ENCODE measurements at places on chromosomes 7 and 10. TPM values are rescaled to one million over a fixed set of nuclear protein-coding genes. Genes with fewer than 3 reads are reported as not detected.

DNA sequence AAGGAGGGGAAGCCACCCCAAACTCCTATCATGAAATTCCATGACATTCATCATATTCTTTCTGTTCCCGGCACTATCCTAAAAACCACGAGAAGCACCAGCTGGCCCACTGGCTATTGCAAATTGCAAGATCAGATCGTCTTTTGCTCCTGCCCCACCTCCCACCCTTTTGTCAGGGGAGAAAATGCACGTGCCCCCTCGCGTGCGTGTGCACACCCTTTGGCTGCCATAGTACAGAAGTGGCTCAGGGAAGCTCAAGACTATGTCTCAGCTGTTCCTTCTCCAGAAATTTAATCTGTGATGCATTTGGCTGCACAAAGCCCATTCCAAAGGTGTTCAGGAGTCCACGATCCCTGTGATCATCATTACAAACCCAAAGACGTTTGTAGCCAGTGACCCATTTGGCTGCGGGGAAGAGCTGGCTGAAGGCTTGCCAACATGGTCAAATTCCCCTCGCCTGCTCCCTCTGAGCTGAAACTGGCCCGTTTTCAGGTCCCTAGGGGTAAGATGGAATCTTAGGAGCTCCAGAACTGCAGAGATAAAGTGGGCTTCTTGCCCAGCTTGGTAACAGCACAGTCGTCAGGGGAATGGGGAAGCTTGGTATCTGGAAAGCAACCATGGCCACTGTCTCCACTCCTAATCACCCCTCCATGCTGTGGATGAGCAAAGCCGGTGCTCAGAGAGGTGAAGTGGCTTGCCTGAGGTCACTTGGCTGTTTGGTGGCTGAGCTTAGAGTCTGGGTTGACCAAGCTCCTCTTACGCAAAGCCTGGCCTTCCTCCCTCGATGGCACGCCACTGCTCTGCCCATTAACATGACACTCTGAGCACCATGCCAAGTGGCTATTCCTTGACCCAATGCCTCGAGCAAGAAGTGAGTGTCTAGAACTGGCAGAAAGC is 155.4 kb downstream of the NEURL1 start:
- no peak for DNase-seq

- no peak for DNase-seq
Measured at GRCh38 chr10:113357681-113358300, 195.1 kb upstream of the HABP2 start.

The ADIRF gene
- 36.5 TPM for total RNA-seq

DNA sequence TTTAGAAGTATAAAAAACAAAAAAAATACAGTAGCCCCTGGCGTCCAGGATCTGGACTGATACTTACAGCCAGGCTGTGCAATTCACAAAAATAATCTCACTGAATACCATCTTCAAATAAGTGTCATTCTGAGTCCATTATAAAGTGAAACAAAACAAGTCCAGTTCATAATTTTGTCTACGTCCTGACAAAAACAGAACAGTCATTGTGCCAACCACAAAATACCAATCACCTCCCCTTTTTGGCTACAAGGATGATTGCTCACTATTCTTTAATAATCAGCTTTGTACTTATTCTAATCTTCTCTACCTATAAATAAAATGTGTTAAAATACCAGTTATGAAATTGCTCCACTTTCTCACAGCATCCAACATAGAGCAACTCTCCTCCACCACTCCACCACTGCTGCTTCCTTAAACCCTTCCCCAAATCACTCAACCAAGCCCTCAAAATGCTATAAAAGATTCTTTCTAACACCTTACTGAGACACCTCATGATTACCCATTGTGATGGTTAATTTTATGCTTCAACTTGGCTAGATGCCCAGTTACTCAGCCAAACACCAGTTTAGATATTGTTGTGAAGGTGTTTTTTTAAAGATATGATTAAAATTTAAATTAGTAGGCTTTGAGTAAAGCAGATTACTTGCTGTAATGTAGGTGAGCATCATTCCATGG is 479.8 kb upstream of the SEMA3A start:
- no peak for DNase-seq

- DNase-seq, result no peak
Measured at GRCh38 chr7:130887957-130888371, 154.0 kb upstream of the KLF14 start.

The CXCL12 gene
- total RNA-seq, result 0.40 TPM

DNA sequence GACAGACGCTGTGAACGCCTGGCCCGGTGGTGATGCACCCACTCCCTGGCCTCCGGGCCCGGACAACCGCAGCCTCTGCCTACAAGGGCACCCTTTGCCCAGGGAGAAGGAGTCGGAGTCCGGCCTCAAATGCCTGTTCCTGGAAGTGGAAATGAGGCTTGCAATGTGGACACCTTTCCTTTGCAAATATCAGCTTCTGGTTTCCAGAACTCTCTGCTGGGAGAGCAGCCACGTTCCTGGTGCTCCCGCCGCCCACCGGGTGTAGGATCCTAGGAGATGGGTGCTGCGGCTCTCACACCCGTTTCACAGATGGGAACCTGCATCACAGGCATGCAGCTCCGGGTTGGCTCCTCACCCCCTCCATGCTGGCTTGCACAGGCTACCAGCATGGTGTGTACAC is 2.9 kb downstream of the FOXL3 start:
- no peak for DNase-seq

- no peak for DNase-seq
Measured at GRCh38 chr10:120584786-120585185, 127.8 kb downstream of the PLPP4 start.

The SPDYE6 gene
- not detected for total RNA-seq

DNA sequence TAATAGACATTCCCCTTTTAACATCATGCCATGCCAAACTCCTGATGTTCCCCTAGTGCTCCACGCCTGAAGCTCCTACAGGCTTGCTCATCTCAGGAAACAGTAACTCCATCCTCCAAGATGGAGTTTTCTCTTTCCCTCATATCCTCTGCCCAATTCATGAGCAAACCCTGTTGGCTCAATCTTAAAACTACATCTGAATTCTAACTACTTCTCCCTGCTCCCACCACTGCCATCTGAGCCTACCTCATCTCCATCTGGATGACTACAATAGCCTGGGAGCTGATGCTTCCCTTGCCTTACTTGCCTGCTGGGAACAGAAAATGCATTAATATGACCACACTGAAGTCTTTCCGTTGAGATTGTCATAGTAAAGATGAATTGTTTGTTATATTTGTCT is 271.7 kb upstream of the MKLN1 start:
- DNase-seq, result no peak

- no peak for DNase-seq
Measured at GRCh38 chr7:64793106-64793755, 997 bp upstream of the ZNF138 start.

DNA sequence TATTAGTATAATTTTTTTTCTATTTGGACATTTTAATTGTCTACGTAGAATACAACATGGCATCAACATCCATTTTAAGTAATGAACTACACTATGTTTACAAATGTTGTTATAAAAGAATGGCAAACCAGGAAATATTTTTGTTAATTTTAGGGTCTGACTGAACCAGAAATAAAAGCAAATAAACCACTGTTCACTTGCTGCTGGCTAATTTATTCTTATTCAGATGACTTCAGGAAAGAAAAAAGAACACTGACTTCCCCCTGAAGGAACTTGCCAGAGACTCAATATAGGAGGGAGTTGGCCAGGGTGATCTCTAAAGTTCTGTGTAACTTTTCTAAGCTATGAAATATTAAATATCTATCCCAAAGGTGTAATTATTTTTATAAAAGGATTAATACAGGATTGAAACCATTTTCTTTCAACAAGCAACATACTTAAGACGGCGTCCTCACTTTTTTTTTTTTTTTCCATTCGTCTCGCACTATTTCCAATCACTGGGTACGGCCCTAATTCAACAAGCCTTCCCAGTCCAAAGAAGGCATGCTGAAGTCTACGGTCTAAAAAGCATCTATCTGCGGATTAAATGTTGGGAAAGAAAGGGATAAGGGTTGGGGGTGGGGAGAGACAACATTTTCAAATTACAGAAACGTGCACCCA is 1.2 kb downstream of the USP6NL start:
- no peak for DNase-seq

DNA sequence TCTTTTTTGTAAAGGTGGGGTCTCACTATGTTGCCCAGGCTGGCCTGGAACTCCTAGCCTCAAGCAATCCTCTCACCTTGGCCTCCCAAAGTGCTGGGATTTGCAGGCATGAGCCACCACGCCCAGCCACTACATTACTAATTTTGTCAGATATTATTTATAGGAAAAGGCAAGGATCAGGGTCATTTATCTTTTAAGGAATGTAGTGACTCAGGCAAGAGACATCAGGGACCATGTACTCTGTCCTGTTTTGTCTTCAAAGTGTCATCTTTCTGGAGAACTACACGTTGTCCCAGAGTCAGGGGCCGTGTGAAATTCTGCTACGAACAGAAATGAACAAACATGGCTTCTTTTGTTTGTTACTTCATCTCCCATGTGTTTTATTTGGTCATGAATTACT is 105.3 kb downstream of the NPTX2 start:
- no peak for DNase-seq

GRCh38 chr7:6623589-6624245 is 8.3 kb downstream of the ZNF853 start:
- DNase-seq, result no peak

The IGF2BP3 gene
- total RNA-seq, result 81.2 TPM

DNA sequence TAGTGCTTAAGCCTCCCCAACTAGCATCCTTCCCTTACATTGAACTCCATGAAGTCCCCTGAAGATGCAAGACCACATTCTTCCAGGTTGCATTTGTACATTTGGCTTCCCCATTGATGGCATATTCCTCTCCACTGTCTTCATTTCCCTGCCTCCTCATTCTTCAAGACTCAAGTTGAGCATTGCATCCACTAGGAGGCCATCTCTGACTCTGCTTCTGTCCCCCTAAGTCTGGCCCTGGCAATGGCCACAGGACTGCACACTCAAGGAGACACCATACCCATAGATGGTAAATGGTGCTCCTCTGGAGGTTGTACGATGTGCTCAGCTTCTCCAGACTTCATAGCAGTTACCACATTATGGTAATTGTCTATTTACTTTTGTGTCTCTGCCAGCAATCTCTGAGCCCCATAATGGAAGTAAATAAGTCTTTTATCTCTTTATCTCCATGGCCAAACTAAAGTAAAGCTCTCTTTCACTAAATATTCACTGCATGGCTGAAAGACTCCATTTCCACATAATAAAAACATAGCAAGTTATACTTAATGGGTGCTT is 112.6 kb downstream of the PTPRZ1 start:
- DNase-seq, result no peak

- DNase-seq, result no peak
Measured at GRCh38 chr10:17684537-17684936, 40.6 kb downstream of the STAM start.

The TMEM196 gene
- total RNA-seq, result not detected

DNA sequence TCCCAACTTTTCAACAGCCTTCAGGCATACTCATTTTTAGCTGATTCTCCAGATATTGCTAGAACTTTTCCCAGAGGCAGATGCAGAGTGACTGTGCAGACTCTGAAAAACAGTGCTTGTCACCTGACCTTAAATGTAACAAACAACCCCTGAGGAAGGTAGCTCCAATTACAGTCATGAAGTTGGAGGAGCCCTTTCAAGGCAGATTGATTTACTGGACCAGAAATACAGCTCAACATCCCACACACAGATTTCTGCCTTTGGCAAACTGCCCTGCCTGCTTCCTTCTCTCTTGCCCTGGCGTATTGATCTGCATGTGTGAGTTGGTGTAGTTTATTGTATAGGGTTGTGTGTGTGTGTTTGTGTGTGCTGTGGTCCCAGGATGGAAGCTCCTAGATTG is 38.5 kb downstream of the PYROXD2 start:
- no peak for DNase-seq

The GHRHR gene
- not detected for total RNA-seq

The FAM25C gene
- total RNA-seq, result not detected

GRCh38 chr10:22335173-22335933 is 9.9 kb upstream of the SPAG6 start:
- DNase-seq, result no peak

- no peak for DNase-seq
Measured at GRCh38 chr10:11341283-11341960, 270.0 kb downstream of the USP6NL start.

The FANK1 gene
- total RNA-seq, result 1.4 TPM

DNA sequence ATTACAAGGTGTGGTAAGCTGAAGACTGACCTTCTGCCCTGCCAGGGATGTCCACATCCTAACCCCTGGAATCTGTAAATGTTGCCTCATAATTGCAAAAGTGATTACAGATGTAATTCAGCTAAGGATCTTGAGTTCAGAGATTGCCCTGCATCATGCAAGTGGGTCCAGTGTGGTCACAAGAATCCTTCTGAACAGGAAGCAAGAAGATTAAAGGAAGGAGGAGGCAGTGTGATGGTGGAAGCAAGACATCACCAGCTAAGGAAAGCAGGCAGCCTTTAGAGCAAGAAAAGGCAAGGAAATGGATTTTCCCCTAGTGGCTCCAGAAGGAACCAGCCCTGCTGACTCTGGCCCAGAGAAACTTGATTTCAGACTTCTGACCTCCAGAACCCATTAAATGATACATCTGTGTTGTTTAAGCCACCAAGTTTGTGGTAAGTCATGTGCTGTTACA is 78.1 kb downstream of the USP6NL start:
- no peak for DNase-seq

The ELN gene
- total RNA-seq, result 0.20 TPM

- no peak for DNase-seq
Measured at GRCh38 chr10:88045656-88046415, 182.4 kb downstream of the PTEN start.

The ITPRID1 gene
- total RNA-seq, result not detected

GRCh38 chr10:34489973-34490745 is 324.9 kb downstream of the PARD3 start:
- DNase-seq, result no peak

DNA sequence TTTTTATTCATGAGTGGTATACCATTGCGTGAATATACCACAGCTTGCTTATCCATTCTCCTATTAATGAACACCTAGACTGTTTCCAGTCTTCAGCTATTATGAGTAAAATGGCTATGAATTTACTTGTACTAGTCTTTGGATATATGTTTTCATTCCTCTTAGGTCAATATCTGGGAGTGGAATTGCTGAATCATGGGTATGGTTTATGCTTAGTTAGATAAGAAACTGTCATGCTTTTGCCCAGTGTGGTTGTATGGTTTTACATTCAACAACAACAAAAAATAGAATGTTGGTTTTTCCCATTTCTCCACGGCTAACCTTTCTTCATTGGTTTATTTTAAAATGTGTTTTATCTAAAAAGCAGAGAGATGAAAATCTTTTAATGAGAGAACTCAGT is 308.3 kb downstream of the PHF14 start:
- DNase-seq, result no peak

- DNase-seq, result no peak
Measured at GRCh38 chr7:8254667-8255066, 7.3 kb downstream of the ICA1 start.

- DNase-seq, result no peak
Measured at GRCh38 chr10:94232711-94233383, 129.9 kb downstream of the NOC3L start.

DNA sequence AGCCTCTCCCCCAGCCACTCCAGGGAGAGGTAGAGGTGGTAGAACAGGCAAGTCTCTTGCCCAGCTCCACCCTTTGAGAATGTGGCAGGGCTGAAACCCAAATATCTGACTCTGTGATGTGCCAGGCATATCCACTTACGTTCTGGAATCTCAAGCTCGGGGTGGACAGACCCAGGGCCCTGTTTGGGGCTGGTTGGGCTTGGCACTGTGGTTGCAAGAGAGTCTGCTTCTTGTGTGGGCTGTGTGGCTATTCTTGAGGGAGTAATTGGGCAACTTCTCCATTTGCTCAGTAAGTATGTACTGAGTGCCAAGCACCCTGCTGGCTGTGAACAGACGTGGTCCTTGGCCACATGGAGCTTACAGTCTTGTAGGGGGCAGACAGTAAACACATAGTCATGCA is 4.7 kb downstream of the UBTD1 start:
- no peak for DNase-seq

Data from pulmonary artery endothelial cell (primary cell).